Motor neuron (in vitro differentiated cells): ENCODE measurements at places on chromosomes 16 and 17. TPM values are rescaled to one million over a fixed set of nuclear protein-coding genes. Genes with fewer than 3 reads are reported as not detected.

Gene DBF4B
- 2.8 and 3.3 TPM in 2 replicates for total RNA-seq

Gene ALDH3A1
- 0.41 TPM in 1 of 2 replicates, not detected in the other for total RNA-seq

Gene ZNF19
- 2.5 and 2.9 TPM in 2 replicates for total RNA-seq

Gene ABCC6
- total RNA-seq = 1.1 and 1.6 TPM in 2 replicates

Gene CD68
- 1.1 and 1.9 TPM in 2 replicates for total RNA-seq

Gene CACNG4
- 37.9 and 40.1 TPM in 2 replicates for total RNA-seq

Gene MT1E
- total RNA-seq = 24.7 and 37.1 TPM in 2 replicates

Gene RPS2
- total RNA-seq = 3,461 and 3,761 TPM in 2 replicates

Gene DOC2B
- 1.1 and 3.5 TPM in 2 replicates for total RNA-seq

Gene ITGA2B
- total RNA-seq = 0.22 and 0.71 TPM in 2 replicates

Gene SNX11
- total RNA-seq = 13.8 and 15.2 TPM in 2 replicates

Gene CDH16
- total RNA-seq = 0.14 TPM in 1 of 2 replicates, not detected in the other

Gene KIF2B
- 0.16 TPM in 1 of 2 replicates, not detected in the other for total RNA-seq

Gene OR1F1
- total RNA-seq = not detected in 2 replicates

Gene USP6
- total RNA-seq = 0.41 and 0.49 TPM in 2 replicates

Gene SHBG
- total RNA-seq = 2.5 TPM in 1 of 2 replicates, not detected in the other

Gene DHX38
- total RNA-seq = 72.8 and 75.4 TPM in 2 replicates

Gene KNOP1
- total RNA-seq = 19.7 and 26.7 TPM in 2 replicates

Gene TPSD1
- not detected in 2 replicates for total RNA-seq

Gene SPAG5
- total RNA-seq = 10.2 and 10.4 TPM in 2 replicates

Gene KRT12
- total RNA-seq = 0.81 and 1.2 TPM in 2 replicates

Gene CDH11
- 18.0 and 20.3 TPM in 2 replicates for total RNA-seq

Gene ERBB2
- total RNA-seq = 6.2 and 7.0 TPM in 2 replicates

Gene PPP1R1B
- total RNA-seq = 0.38 and 0.56 TPM in 2 replicates

Gene TBC1D3I
- 0.77 and 1.4 TPM in 2 replicates for total RNA-seq

Gene STH
- 2.1 TPM in 1 of 2 replicates, not detected in the other for total RNA-seq
